ENCODE measurements at places on chromosomes 16 and 17. TPM values are rescaled to one million over a fixed set of nuclear protein-coding genes. Genes with fewer than 3 reads are reported as not detected.
A peak's percentile ranks its signal among the peaks of the same experiment; 100 is the strongest.

The HOXB5 gene
- 3.2 TPM for polyA plus RNA-seq

The SLC5A10 gene
- not detected for polyA plus RNA-seq

The FAM117A gene
- polyA plus RNA-seq: 15.6 TPM

The FOXL1 gene
- polyA plus RNA-seq: 0.80 TPM

The CDRT15L2 gene
- not detected for polyA plus RNA-seq

The ITGAD gene
- 0.22 TPM for polyA plus RNA-seq

DNA sequence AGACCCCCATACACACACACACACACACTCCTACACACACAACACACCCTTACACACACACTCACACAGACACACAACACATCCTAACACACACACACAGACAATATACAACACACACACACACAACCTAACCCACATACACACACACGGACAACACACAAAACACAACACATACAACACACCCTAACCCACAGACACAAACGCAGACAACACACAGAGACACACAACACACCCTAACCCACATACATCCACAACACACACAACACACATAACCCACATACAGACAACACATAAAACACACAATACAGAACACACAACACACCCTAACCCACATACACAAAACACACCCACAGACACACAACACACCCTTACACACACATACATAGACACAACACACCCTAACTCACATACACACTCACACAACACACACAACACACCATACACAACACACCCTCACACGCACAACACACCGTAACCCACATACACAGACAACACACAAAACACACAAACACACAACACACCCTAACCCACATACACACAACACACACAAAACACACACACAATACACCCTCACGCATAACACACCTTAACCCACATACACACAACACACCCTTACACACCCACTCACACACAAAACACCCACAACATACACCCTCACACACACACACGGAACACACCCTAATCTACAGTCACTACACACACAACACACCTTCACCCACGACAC lies 4.4 kb downstream of the ASGR1 start:
- no peak for DNase-seq

DNA sequence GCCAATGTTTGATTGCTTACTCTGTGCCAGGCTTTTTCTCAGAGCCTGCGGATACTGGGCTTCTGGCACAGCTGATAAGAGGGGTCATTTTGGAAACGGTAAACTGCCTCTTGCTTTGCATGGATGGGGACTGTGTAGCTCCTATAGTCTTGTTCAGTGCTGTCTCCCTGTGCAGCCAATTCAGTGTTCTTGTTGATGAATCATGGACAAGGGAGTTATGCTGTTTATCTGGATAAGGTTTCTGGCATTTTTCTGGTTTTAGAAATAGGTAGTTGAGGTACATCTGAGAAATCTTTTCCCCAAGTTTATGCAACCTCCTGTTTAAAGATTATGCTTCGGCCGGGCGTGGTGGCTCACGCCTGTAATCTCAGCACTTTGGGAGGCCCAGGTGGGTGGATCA lies 16.7 kb upstream of the TANGO6 start:
- no peak for DNase-seq

DNA sequence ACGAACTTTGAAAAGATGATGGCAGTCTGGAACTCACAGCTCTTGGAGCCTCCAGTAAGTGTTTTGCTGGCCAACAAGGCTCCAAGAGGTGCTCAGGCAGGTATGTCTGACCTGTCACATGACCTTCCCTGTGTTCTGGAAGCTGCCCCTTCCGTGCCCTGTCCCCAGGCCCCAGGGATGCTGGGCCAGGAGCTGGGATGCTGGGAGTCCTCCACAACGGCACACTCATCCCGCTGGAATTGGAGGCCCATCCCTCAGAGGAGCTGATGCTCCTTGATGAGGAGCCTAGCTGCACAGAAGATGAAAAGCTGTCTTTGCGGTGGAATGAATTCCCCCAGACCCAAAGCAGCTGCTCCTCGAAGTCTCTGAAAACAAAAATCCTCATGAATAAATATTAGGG lies 47.8 kb downstream of the HOXB1 start:
- DNase-seq: no peak

DNA sequence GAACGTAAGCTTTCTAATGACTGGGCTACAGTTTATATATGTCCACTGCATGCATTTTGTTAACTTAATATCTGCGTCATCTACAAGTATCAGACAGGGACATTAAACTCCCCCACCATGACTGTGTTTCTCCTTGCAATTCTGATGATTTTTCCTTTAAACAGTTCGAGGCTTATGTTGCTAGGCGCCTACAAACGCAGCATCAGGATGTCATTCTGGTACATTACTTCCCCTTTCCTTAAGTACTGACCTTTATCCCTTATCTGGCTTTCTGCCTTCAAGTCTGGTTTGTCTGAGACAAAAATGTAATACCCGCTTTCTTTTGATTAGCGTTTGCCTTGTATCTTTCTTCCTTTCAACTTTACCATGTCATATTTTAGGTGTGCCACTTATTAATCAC lies 362.4 kb downstream of the SLC39A11 start:
- no peak for DNase-seq

- DNase-seq: no peak
Observed at GRCh38 chr17:49862781-49863331, 15.0 kb upstream of the TAC4 start.

GRCh38 chr17:10046786-10047785 lies 142.0 kb upstream of the RCVRN start:
- no peak for DNase-seq

GRCh38 chr16:660459-661183 lies 7.3 kb upstream of the RHOT2 start:
- DNase-seq: peak; percentile 96

GRCh38 chr16:63415014-63415413 lies 1378.8 kb upstream of the CDH8 start:
- no peak for DNase-seq

DNA sequence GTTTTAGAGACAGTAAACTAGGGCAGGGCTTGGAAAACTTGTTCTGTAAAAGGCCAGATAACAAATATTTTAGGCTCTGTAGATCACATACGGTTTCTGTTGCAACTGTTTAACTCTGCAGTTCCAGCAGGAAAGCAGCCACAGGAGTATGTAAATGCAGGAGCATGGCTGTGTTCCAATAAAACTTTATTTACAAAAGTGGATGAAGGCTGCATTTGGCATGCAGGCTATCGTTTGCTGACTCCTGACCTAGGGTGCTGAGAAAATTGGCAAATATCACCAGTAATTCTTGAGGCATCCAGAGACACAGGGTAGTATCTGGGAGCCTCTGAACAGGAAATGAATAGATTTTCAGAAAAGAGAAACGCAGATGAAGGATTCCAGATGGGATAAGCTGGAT lies 274.0 kb downstream of the MAF start:
- no peak for DNase-seq

- DNase-seq: no peak
Observed at GRCh38 chr17:76925441-76925891, 57.3 kb downstream of the MGAT5B start.

- DNase-seq: no peak
Observed at GRCh38 chr16:4392382-4393239, 21.0 kb downstream of the VASN start.

DNA sequence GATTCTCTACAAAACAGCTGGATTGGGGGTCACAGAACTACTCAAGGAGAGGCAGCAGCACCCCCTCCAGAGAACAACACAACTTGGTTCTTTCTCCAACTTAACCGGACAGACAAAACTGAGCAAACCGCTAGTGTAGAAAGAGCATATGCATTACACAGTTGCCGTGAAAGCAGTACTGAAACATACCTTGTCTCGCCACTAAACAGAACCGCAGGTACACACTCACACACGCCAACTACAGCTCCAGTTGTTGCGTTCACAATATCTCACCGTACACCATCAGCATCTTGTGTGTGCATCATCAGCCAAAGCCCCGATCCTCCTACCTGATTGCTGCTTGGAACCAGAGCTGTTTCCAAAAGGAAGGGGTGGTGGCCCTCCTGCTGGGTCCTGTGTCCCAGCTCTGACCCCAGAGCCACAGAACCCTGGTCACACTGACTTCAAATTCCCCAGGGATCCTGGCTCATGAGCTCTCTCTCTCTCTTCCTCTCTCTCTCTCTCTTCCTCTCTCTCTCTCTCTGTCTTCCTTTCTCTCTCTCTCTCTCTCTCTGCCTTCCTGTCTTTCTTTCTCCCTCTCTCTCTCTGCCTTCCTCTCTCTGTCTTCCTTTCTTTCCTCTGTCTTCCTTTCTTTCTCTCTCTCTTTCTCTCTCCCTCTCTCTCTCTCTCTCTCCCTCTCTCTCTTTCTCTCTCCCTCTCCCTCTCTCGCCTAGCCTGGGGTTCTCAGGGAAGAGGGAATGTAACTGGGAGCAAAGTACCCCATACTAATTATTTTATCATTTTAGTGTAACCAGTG lies 8.4 kb downstream of the PIMREG start:
- no peak for DNase-seq

- no peak for DNase-seq
Observed at GRCh38 chr16:79182616-79183015, 417.9 kb downstream of the MAF start.

- no peak for DNase-seq
Observed at GRCh38 chr17:82324566-82325285, 7.3 kb upstream of the CD7 start.

DNA sequence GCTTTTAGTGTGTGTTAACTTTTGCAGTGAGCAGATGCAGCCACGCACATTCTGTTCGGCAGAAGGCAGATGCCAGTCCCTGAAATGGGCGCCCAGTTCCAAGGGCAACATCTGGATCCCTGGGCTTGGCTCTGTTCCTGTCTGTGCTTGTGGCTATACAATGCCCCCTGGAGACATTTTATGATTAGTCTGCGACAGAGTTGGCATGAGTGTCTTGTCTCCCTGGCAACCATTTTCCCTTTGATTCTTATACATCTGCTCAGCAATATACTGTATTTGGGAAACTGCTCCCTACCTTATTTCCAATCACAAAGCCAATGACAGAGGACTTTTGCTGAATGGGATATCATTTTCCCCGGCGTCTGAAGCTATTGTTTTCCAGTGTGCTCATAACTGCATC lies 1629.5 kb upstream of the GOT2 start:
- no peak for DNase-seq

- no peak for DNase-seq
Observed at GRCh38 chr17:48612456-48612853, 1.6 kb upstream of the HOXB7 start.

- no peak for DNase-seq
Observed at GRCh38 chr16:57062329-57062728, 30.1 kb upstream of the CPNE2 start.

GRCh38 chr16:81686391-81687130 lies 92.5 kb upstream of the PLCG2 start:
- DNase-seq: no peak

- DNase-seq: peak; percentile 48
Observed at GRCh38 chr16:88073201-88073721, 122.0 kb downstream of the BANP start.

DNA sequence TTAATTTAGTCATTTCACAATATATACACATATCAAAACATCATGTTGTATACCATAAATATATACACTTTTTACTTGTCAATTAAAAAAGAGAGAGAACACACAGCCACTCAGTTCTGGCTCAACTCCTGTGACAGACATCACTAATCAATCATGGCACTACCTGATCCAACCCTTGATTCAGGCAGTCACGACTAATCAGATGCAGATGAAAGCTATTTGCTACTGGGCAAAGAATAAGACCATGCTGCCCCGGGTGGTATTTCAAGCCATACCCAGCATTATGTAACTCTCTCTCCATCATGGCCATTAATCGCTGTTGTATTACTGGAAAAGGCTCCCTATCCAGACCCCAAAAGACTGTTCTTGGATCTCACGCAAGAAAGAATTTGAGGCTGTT lies 345.7 kb downstream of the HAPSTR1 start:
- no peak for DNase-seq

- DNase-seq: no peak
Observed at GRCh38 chr16:8910811-8911210, 28.7 kb downstream of the LITAFD start.

DNA sequence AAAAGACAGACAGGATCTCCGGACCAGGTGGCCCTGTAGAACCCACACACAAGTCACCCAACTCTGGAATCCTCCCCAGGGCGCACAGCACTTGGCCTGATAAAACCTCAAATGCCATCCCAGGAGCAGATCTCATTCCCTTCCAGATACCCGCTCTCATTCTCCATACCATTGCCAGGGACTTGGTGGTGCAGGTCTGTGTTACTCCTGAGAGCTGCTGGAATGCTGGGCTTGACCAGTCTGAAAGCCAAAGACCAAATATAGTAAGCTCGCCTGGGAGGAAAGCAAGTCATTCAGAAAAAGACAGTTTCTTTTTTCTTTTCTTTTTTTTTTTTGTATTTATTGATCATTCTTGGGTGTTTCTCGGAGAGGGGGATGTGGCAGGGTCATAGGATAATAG lies 10.7 kb downstream of the MKS1 start:
- DNase-seq: no peak

DNA sequence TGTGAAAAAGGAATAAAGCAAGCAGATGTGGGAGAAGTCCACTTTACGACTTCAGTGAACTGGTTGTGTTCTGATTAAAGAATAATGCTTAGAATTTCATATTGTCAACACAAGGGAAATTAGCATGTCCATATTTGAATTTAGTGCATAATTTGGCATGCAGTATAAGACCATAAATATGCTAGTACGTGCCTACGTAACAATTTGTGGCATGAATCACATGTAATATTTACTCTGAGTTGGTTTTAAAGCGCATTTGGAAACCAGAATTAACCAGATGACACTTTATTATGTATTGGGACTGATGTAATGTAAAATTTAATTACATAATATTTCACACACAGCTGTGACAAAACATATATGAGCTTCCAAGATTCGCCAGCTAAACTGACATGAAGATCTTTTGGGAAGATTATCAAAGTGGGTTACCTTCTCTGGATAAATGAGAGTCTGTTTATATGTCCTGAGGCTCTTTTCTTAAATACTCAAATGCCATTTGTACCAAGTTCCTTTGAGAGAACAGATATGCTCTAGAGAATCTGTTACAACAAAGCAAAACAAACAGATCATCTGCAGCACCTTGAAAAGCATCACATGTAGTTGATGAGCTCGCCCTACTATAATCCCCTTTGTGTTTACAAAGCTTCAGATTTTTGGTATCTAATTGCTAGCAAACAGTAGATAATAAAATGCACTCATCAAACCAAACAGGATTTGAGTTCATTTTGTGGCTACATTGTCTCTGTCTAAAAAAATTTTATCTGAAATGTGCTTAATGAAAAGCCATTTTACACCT lies 1468.6 kb downstream of the CDH11 start:
- no peak for DNase-seq
